GM12878 (cell line): ENCODE measurements at places on chromosomes 6 and 20. TPM values are rescaled to one million over a fixed set of nuclear protein-coding genes. Genes with fewer than 3 reads are reported as not detected.

The COL9A3 gene
- 0.29 and 0.52 TPM in 2 replicates for polyA plus RNA-seq

The ADGRF5 gene
- polyA plus RNA-seq, result not detected in 2 replicates

The SIRPD gene
- 0.60 and 0.99 TPM in 2 replicates for polyA plus RNA-seq

The CST5 gene
- not detected in 2 replicates for polyA plus RNA-seq

The BCLAF1 gene
- 122 and 124 TPM in 2 replicates for polyA plus RNA-seq

The TREM2 gene
- polyA plus RNA-seq, result not detected in 2 replicates

The COL21A1 gene
- not detected in 2 replicates for polyA plus RNA-seq

The FOXQ1 gene
- polyA plus RNA-seq, result not detected in 2 replicates

The SNHG17 gene
- 42.3 and 47.3 TPM in 2 replicates for polyA plus RNA-seq

The EYS gene
- polyA plus RNA-seq, result 0.12 and 0.14 TPM in 2 replicates

The HLA-G gene
- 2.0 and 2.9 TPM in 2 replicates for polyA plus RNA-seq

The SLC17A1 gene
- not detected in 2 replicates for polyA plus RNA-seq

The RIPPLY2 gene
- polyA plus RNA-seq, result not detected in 2 replicates

- H3K27ac ChIP-seq, result no peak overlapping the region
- H3K4me1 ChIP-seq, result no peaks in the 10 kb centered on the region
- DNase-seq, result no peak
- H3K4me3 ChIP-seq, result no peak overlapping the region
- no peaks in the 10 kb centered on the region; the same call in 1 of the 2 replicates for H3K36me3 ChIP-seq
Measured at GRCh38 chr6:154757352-154758050, 24.3 kb downstream of the SCAF8 start.

GRCh38 chr6:74609871-74610270, 596.0 kb downstream of the COL12A1 start:
- no peaks in the 10 kb centered on the region for H3K36me3 ChIP-seq
- H3K27me3 ChIP-seq, result no peaks in the 10 kb centered on the region
- no peak overlapping the region for H3K27ac ChIP-seq
- DNase-seq, result no peak

DNA sequence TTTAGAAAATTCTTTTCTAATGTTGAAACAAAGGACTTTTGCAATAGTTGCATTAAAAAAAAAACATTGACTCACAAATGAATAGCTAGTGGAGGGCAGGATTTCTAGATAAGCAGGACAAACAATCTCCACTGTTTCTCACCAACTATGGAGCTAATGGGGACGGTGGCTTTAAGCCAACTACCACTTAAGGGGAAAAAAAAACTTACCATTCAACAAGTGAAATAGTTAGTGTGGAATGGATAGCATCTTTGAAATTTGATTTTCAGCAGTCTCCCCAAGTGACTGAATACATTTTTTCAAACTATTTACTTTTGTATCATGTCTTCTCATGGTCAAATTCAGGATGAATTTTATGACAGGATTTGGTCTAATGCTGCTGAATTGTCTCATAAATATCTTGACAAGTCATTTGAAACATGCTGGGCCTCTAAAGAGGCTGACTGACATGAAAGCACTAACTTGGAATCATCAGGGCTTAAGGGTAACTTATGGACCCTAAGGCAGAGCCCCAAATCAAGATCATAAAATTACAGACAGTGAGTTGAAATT, 100.5 kb downstream of the EYA4 start:
- no peaks in the 10 kb centered on the region for H3K36me3 ChIP-seq
- no peak for DNase-seq
- no peak overlapping the region for H3K27ac ChIP-seq
- no peaks in the 10 kb centered on the region for H3K4me1 ChIP-seq

DNA sequence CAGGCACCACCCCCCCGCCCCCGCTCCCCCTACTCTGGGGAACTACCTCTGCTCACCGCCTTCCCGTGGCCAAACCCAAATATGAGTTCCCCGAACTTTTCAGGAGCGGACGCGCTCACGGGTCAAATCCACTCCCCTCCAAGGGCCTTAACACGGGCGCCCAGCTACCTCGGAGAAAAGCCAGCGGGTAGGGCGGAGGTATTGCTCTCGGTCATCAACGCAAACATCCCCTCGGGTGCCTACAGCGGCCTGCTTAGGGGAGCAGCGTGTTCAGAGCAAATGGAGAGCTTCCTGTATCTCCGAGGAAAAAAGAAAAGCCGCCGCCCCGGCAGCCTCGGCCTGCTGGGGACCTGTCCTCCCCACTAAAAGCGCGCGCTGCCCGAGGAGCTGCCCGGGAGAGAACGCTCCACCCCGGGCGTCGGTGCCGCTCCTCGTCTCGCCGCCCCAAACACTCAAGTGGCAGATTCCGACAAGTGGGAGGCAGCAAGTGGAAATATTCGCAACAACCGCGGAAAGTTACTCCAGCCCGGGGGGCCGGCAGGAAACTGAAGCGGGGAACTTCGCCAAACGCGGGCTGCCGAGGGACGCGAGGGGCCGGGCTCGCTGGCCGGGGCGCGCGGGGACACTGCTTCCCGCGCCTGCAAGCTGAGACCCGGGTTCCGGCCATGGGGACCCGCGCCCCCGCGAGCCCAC, 699 bp downstream of the PTPRT start:
- no peak overlapping the region for H3K27ac ChIP-seq
- DNase-seq, result no peak
- H3K27me3 ChIP-seq, result peaks cover 5% of the 10 kb centered on the region
- no peaks in the 10 kb centered on the region for H3K36me3 ChIP-seq
- no peaks in the 10 kb centered on the region for H3K4me1 ChIP-seq

DNA sequence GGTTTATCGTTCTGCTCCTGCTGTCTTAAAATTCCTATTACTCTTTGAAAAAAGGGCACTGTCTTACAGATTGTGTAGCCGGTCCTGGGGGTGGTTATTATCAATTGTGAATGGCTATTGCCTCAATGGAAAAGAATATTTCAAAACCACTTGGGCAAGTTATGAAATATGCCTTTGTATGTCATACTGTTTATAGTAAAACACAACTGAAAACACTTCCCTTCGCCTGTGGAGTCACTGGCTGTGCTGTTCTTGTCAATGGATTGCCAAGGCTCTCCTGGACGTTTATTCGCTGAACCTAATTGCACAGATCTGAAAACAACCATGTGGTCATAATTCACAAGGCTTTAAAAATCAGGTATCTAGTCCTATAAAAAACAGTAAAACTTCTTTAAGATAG, 47.8 kb upstream of the TAGAP start:
- no peak overlapping the region for H3K27ac ChIP-seq
- no peaks in the 10 kb centered on the region for H3K36me3 ChIP-seq
- peaks cover 6% of the 10 kb centered on the region for H3K4me1 ChIP-seq
- no peak overlapping the region for H3K4me3 ChIP-seq
- no peaks in the 10 kb centered on the region for H3K27me3 ChIP-seq
- DNase-seq, result no peak

DNA sequence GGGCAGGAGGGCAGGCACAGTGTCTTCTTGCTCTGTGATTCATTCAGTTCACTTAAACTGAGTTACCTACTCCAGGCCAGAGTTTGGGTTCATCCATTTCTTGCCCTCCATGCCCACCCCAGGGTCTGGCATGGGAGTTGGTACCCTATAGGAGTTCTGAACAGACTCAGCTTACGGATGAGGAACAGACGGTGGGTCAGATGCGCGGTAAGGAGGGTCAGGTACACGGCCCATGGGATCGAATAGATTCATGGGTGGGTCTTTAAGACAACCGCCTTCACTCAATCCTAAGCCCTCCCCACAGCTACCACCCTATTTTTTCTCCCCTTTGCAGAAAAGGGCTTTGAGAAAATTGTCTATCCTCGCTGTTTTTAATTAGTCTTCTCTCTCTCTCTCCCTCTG, 13.1 kb upstream of the TRIB3 start:
- no peak overlapping the region for H3K4me3 ChIP-seq
- H3K4me1 ChIP-seq, result peaks cover 10% of the 10 kb centered on the region
- no peaks in the 10 kb centered on the region for H3K36me3 ChIP-seq
- no peak overlapping the region for H3K27ac ChIP-seq
- DNase-seq, result no peak

- no peak overlapping the region for H3K27ac ChIP-seq
- H3K4me3 ChIP-seq, result no peak overlapping the region
- H3K27me3 ChIP-seq, result no peaks in the 10 kb centered on the region
- no peak for DNase-seq
Measured at GRCh38 chr6:36052097-36052496, 24.5 kb downstream of the MAPK14 start.

- H3K4me1 ChIP-seq, result no peaks in the 10 kb centered on the region
- no peak overlapping the region for H3K27ac ChIP-seq
- no peaks in the 10 kb centered on the region for H3K27me3 ChIP-seq
- H3K4me3 ChIP-seq, result no peak overlapping the region
Measured at GRCh38 chr6:41967312-41968287, 26.0 kb upstream of the CCND3 start.

- H3K4me3 ChIP-seq, result no peak overlapping the region
- no peaks in the 10 kb centered on the region for H3K36me3 ChIP-seq
- no peaks in the 10 kb centered on the region for H3K27me3 ChIP-seq
Measured at GRCh38 chr6:101666256-101666655, 272.7 kb downstream of the GRIK2 start.

GRCh38 chr6:113457751-113458150, 399.4 kb upstream of the MARCKS start:
- DNase-seq, result no peak
- H3K27ac ChIP-seq, result no peak overlapping the region
- H3K27me3 ChIP-seq, result no peaks in the 10 kb centered on the region
- H3K4me3 ChIP-seq, result no peak overlapping the region
- H3K4me1 ChIP-seq, result no peaks in the 10 kb centered on the region

- peaks cover 12% of the 10 kb centered on the region for H3K36me3 ChIP-seq
- H3K27me3 ChIP-seq, result no peaks in the 10 kb centered on the region
- no peak overlapping the region for H3K27ac ChIP-seq
- H3K4me1 ChIP-seq, result peaks cover 7% of the 10 kb centered on the region
- DNase-seq, result no peak
- no peak overlapping the region for H3K4me3 ChIP-seq
Measured at GRCh38 chr20:63619086-63619485, 7.8 kb downstream of the GMEB2 start.

GRCh38 chr20:18527836-18528235, 20.1 kb downstream of the SEC23B start:
- no peak overlapping the region for H3K4me3 ChIP-seq
- H3K27ac ChIP-seq, result no peak overlapping the region
- no peak for DNase-seq
- H3K27me3 ChIP-seq, result no peaks in the 10 kb centered on the region

DNA sequence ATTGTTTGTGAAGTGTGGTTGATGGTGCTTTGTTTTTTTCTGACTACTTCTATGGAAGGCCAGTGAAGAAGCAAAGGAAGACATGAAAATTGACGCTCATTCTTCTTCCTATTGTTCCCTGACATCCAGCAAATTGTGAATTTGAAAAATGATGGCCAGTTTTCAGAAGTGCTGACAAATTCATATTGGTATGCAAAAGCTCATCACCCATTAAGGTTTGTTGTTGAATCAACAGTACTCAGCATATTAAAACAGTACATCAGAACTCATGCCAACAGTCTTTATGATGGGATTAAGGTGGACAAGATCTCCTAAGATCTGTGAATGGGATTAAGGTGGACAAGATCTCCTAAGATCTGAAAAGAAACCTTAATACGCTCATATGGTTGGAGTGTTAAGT, 1.0 kb upstream of the MTG2 start:
- DNase-seq, result no peak
- no peaks in the 10 kb centered on the region; the same call in 1 of the 2 replicates for H3K36me3 ChIP-seq
- peak overlapping the region; percentile 78 for H3K27ac ChIP-seq

GRCh38 chr20:13425381-13426135, 204.5 kb downstream of the ISM1 start:
- no peaks in the 10 kb centered on the region for H3K36me3 ChIP-seq
- no peaks in the 10 kb centered on the region for H3K27me3 ChIP-seq
- peaks cover 4% of the 10 kb centered on the region; the same call in 1 of the 2 replicates for H3K4me1 ChIP-seq
- DNase-seq, result no peak

- H3K27ac ChIP-seq, result no peak overlapping the region
- no peaks in the 10 kb centered on the region for H3K4me1 ChIP-seq
- H3K27me3 ChIP-seq, result 0 out of 2 replicates have a peak, but pooled peaks cover 3% of the 10 kb centered on the region
- H3K4me3 ChIP-seq, result no peak overlapping the region
Measured at GRCh38 chr6:107807196-107807811, 16.8 kb downstream of the SCML4 start.

DNA sequence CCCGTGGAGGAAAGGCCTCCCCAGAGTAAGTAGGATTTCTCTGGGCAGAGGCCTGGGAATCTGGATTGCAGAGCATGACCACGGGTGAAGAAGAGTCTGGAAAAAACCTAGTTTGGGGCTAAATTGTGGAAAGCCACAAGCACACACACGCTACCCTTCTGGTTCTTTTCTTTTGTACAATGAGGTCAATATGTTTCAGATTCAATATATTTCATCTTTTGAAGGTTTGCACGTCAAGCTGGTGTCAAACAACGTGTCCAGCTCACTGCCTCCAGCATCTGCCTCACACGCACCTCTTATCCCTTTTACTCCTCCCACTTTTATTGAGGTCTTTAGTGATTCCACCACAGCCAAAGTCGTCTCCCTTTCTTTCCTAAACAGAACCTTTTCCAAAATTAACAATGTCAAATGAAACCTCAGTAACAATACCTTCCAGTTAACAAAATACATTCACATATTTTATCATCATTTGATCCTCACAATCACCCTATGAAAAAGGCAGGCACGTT, 773 bp upstream of the EPB41L2 start:
- H3K27me3 ChIP-seq, result no peaks in the 10 kb centered on the region
- no peaks in the 10 kb centered on the region for H3K36me3 ChIP-seq
- no peak for DNase-seq

- H3K27ac ChIP-seq, result no peak overlapping the region
- no peaks in the 10 kb centered on the region for H3K27me3 ChIP-seq
- no peak for DNase-seq
- no peaks in the 10 kb centered on the region for H3K36me3 ChIP-seq
- no peaks in the 10 kb centered on the region for H3K4me1 ChIP-seq
- no peak overlapping the region for H3K4me3 ChIP-seq
Measured at GRCh38 chr6:5423251-5423650, 161.9 kb downstream of the FARS2 start.

- H3K27me3 ChIP-seq, result no peaks in the 10 kb centered on the region
- no peaks in the 10 kb centered on the region for H3K4me1 ChIP-seq
- no peaks in the 10 kb centered on the region for H3K36me3 ChIP-seq
- DNase-seq, result no peak
- H3K4me3 ChIP-seq, result no peak overlapping the region
- H3K27ac ChIP-seq, result no peak overlapping the region
Measured at GRCh38 chr6:19734061-19734460, 103.1 kb upstream of the ID4 start.

DNA sequence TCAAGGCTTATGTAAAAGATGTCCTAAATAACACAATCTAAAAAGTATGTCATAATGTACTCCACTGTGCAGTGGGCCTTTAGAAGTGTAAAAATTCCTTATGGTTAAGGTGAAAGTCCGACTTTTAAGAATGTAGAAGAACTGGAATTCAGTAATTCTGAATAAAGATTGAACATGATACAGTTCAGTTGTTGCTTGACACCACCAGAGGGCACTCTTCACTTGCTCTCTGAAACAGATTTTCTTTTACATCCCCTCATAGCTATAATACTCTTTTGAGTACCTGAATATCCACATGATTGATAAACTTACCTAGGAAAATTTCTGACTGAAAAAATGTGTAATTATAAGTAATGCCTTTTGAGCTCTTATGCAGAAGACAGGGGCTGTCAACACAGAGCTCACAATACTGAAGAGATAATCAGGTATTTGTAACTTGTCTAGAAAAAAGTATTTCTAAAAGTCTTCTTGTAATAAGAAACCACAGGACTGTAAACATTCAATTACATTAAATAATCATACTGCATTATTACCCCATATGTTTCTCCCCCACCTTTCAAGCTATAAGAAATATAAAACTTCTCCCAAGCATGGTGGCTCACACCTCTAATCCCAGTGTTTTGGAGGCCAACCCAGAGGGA, 92.1 kb downstream of the POPDC3 start:
- H3K27ac ChIP-seq, result no peak overlapping the region
- H3K4me3 ChIP-seq, result no peak overlapping the region
- no peaks in the 10 kb centered on the region for H3K27me3 ChIP-seq
- H3K4me1 ChIP-seq, result no peaks in the 10 kb centered on the region
- DNase-seq, result peak; percentile 17

- H3K36me3 ChIP-seq, result peaks cover 3% of the 10 kb centered on the region
- no peaks in the 10 kb centered on the region for H3K27me3 ChIP-seq
- no peak for DNase-seq
- H3K4me1 ChIP-seq, result no peaks in the 10 kb centered on the region
- H3K27ac ChIP-seq, result no peak overlapping the region
Measured at GRCh38 chr20:33757458-33757857, 25.7 kb downstream of the ZNF341 start.
